ENCODE measurements at places on chromosomes 7 and 10. TPM values are rescaled to one million over a fixed set of nuclear protein-coding genes. Genes with fewer than 3 reads are reported as not detected.

Gene LARP4B
- 44.5 TPM for total RNA-seq

Gene IDI2
- not detected for total RNA-seq

Gene PRLHR
- not detected for total RNA-seq

Gene PLA2G12B
- not detected for total RNA-seq

Gene ADARB2
- total RNA-seq = not detected

Gene ALOX5
- total RNA-seq = not detected

Gene HOXA7
- not detected for total RNA-seq

Gene EBF3
- total RNA-seq = 5.1 TPM

Gene ZNF365
- total RNA-seq = not detected

Gene GRK5
- total RNA-seq = 1.2 TPM

Gene GATA3
- 78.1 TPM for total RNA-seq

Gene SPACDR
- 0.87 TPM for total RNA-seq

Gene RHOBTB1
- 58.9 TPM for total RNA-seq

Gene OR2A14
- not detected for total RNA-seq

Gene CYP2C18
- total RNA-seq = 0.39 TPM

Gene TECTB
- total RNA-seq = not detected

Gene AGMO
- total RNA-seq = not detected

Gene MCM10
- 3.5 TPM for total RNA-seq

Gene SPDYE11
- total RNA-seq = not detected

Gene ZNF37A
- total RNA-seq = 7.5 TPM

Gene SLC37A3
- 81.3 TPM for total RNA-seq

Gene PDE1C
- total RNA-seq = 0.22 TPM

Gene NYAP1
- total RNA-seq = 0.87 TPM

Gene ASB10
- total RNA-seq = not detected

Gene MALRD1
- 0.33 TPM for total RNA-seq

Gene PPP1R3A
- not detected for total RNA-seq

Gene CCT6A
- total RNA-seq = 104 TPM

Gene RBM20
- total RNA-seq = not detected

Gene CDK1
- 16.3 TPM for total RNA-seq

Gene SLC26A5
- total RNA-seq = not detected

Gene TAS2R41
- total RNA-seq = not detected
